MM.1S (cell line): ENCODE measurements at places on chromosomes 11 and 22.
A peak's percentile ranks its signal among the peaks of the same experiment; 100 is the strongest.

DNA sequence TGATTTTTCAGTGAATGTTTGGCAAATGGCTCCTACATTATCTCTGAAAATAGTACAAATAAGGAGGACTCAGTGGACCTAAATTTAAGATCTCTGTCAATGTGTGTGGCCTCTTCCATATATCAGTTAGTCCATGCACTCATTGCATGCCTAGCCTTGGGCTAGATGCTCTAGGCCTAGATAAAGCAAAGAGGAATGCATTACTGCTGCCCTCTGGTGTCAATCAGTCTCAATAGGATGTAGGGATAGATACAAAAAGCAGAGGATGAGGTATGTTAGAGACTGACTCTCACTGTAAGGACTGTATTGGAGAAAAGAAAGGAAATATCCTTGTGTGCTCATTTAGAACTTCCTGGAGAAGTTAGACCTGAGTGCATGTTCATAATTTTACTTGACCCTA lies 42.0 kb downstream of the MS4A2 start:
- DNase-seq = peak; percentile 41

DNA sequence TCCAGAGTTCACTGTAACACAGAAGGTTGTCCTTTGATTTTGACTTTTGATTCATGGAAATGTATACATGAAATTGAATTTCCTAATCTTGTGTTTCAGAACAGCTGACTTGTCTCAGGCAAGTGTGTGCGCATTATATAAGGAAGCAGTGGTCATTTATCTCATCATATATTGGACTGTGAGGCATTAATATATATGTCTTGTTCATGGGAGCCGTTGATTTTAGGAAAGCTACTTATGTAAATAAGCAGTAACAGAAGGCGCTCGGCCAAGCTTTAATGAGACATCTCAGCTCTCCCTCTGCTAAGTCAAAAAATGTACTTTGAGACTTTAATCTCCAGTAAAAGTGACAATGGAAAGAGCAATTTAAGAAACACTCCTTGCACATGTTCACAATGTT lies 100.5 kb downstream of the PDHX start:
- DNase-seq = no peak

DNA sequence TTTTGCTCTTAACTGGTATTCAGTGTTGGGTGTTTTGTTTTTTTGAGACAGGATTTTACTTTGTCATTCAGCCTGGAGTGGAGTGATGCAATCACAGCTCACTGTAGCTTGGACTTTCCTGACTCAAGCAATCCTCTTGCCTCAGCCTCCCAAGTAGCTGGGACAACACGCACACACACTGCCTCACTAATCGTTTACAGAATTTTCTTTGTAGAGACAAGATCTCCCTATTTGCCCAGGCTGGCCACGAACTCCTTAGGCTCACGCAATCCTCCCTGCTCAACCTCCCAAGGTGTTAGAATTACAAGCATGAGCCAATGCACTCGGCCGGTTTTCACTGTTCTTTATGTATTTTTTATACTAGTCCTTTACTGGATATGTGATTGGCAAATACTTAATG lies 51.0 kb upstream of the IGLL5 start:
- no peak for DNase-seq

DNA sequence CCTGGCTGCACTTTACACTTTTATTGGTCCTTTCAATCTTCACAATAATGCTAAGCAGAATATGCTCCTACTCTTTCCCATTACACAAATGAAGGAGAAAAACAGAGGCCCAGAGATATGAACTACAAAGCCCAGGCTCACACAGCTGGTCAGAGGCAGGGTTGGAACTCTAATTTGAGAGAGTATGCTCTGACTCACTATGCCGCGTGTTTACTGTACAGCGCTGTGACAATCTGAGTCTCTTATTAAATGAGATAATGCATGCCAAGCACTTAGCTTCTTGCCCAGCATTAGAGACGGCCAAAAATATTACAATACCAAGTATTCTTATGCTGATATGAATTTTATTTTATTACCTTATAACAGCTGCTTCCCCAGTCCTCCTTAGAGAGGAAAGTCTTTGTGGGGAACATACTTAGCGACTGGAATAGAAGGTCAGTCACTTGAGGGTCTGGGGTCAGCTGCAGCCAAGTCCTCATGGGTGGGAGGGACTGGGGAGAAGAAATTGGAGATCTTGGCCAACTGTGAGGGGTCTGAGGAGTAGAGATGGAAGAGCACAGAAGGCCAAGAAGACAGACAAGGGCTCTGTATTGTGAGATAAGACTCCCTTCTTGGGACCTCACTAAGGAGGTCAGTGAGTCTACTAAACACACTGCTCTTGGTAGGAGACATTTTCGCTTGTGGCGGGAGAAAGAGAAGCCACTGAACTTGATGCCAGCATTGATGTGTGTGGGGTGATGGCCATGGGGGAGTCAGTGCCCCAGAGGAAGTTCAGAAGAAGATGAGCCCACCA lies 150.8 kb upstream of the TIMP3 start:
- no peak for DNase-seq

- no peak for DNase-seq
These were observed 624 bp upstream of the DNAJB7 start for GRCh38 chr22:40862537-40862936.

GRCh38 chr11:120785576-120785975 lies 238.3 kb upstream of the TBCEL start:
- no peak for DNase-seq

GRCh38 chr11:66136752-66137123 lies 66.7 kb downstream of the PACS1 start:
- DNase-seq = no peak

GRCh38 chr11:117498791-117499190 lies 171.1 kb downstream of the CEP164 start:
- no peak for DNase-seq

DNA sequence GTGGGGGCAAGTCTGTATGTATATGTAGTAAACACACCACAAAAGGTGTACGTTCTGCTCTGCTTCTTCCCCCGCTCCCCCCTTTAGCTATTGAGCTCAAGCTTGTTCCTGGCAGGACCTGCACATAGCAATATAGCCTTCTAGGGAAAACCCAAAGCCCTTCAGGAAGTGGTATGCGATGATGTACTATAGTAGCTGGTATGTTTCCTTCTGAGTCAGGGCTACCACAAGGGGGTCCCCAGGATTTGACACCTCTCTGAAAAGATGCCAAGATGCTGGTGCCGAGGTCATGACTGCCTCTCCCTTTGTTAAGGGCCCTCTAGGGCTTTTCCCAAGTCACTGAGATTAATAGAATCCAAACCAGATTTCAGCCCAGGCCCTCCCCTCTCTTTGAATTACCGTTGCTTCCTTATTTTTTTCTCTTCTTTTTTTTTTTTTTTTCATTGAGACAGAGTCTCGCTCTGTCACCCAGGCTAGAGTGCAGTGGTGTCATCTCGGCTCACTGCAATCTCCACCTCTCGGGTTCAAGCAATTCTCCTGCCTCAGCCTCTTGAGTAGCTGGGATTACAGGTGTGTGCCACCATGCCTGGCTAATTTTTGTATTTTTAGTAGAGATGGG lies 268.4 kb downstream of the ETS1 start:
- DNase-seq = no peak

DNA sequence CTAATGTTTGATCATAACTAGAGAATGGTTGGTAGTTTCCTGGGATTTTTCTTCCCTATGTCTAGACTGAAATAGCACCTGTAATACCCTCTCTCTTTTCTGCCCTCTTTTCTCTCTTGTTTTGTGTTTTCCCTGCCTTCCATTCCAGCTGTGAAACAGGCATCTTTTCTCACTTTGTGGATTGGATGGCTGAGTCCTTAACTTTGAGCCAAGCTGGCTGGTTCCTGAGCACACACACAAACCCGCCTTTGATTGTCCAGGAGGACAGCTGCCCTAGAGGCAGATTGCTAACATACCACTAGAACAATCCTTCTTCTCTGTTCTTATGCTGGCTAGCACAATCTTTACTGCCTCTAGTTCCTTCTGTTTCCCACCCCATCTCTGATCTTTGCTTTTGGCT lies 17.7 kb downstream of the CTNND1 start:
- no peak for DNase-seq

GRCh38 chr22:26588729-26589366 lies 1.1 kb downstream of the TPST2 start:
- DNase-seq = no peak

GRCh38 chr11:75260396-75261170 lies 20.0 kb downstream of the TPBGL start:
- no peak for DNase-seq

- no peak for DNase-seq
These were observed 69.4 kb downstream of the ARL14EP start for GRCh38 chr11:30392221-30392784.

- no peak for DNase-seq
These were observed 88.1 kb downstream of the PIWIL4 start for GRCh38 chr11:94655291-94655690.

GRCh38 chr11:60193687-60194433 lies 11.0 kb upstream of the MS4A6A start:
- DNase-seq = peak; percentile 78

GRCh38 chr22:25692397-25693267 lies 49.4 kb upstream of the MYO18B start:
- no peak for DNase-seq
